WTC11 (cell line): ENCODE measurements at places on chromosomes 5 and 9.

DNA sequence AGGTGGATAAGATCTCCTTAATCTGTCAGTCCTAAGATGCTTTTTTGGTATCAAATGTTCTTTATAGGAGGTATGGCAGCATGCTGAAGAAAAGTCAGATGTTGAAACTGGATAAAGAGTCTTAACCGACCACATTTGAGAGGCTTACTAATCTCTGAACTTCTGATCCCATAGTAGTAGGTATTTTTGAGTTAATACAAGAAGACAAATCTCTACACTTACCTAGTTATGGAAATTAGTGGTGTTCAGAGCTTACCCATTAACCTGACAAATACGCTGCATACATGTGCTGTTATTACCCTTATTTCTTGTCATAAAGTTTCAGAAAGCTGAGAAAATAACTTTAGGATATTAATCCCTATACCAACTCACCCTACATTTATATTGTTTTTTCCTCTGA lies 83.0 kb downstream of the ISL1 start:
- no peak overlapping the region for H3K27ac ChIP-seq
- no peaks in the 10 kb centered on the region for H3K27me3 ChIP-seq
- peaks cover 14% of the 10 kb centered on the region for H3K4me1 ChIP-seq
- H3K36me3 ChIP-seq, result no peaks in the 10 kb centered on the region
- DNase-seq, result no peak
- H3K4me3 ChIP-seq, result no peak overlapping the region

- peak overlapping the region; percentile 35; the same call in 1 of the 2 replicates for H3K27ac ChIP-seq
- peaks cover 21% of the 10 kb centered on the region for H3K36me3 ChIP-seq
- H3K27me3 ChIP-seq, result no peaks in the 10 kb centered on the region
- no peak for DNase-seq
Measured at GRCh38 chr9:135840539-135840938, 66.8 kb downstream of the CAMSAP1 start.

- H3K27me3 ChIP-seq, result peaks cover 3% of the 10 kb centered on the region; the same call in 1 of the 2 replicates
- H3K36me3 ChIP-seq, result no peaks in the 10 kb centered on the region
- H3K4me1 ChIP-seq, result peaks cover 20% of the 10 kb centered on the region
- H3K27ac ChIP-seq, result no peak overlapping the region
- no peak overlapping the region for H3K4me3 ChIP-seq
- no peak for DNase-seq
Measured at GRCh38 chr9:127417131-127418036, 6.8 kb upstream of the ZNF79 start.

GRCh38 chr5:17223367-17224185 lies 6.1 kb downstream of the BASP1 start:
- no peak for DNase-seq
- H3K4me1 ChIP-seq, result peaks cover 83% of the 10 kb centered on the region
- H3K4me3 ChIP-seq, result peak overlapping the region; percentile 16
- H3K27me3 ChIP-seq, result no peaks in the 10 kb centered on the region
- peak overlapping the region; percentile 79 for H3K27ac ChIP-seq

- H3K4me3 ChIP-seq, result no peak overlapping the region
- no peaks in the 10 kb centered on the region for H3K27me3 ChIP-seq
- 0 out of 2 replicates have a peak overlapping the region, but pooled peaks have one; percentile 20 for H3K27ac ChIP-seq
- H3K4me1 ChIP-seq, result peaks cover 57% of the 10 kb centered on the region
- no peak for DNase-seq
Measured at GRCh38 chr5:87951661-87952060, 317.0 kb downstream of the TMEM161B start.

- DNase-seq, result no peak
- H3K4me1 ChIP-seq, result no peaks in the 10 kb centered on the region
- H3K27ac ChIP-seq, result 0 out of 2 replicates have a peak overlapping the region, but pooled peaks have one; percentile 47
- no peaks in the 10 kb centered on the region for H3K27me3 ChIP-seq
- H3K4me3 ChIP-seq, result no peak overlapping the region
Measured at GRCh38 chr5:127256886-127257597, 33.6 kb upstream of the MEGF10 start.

DNA sequence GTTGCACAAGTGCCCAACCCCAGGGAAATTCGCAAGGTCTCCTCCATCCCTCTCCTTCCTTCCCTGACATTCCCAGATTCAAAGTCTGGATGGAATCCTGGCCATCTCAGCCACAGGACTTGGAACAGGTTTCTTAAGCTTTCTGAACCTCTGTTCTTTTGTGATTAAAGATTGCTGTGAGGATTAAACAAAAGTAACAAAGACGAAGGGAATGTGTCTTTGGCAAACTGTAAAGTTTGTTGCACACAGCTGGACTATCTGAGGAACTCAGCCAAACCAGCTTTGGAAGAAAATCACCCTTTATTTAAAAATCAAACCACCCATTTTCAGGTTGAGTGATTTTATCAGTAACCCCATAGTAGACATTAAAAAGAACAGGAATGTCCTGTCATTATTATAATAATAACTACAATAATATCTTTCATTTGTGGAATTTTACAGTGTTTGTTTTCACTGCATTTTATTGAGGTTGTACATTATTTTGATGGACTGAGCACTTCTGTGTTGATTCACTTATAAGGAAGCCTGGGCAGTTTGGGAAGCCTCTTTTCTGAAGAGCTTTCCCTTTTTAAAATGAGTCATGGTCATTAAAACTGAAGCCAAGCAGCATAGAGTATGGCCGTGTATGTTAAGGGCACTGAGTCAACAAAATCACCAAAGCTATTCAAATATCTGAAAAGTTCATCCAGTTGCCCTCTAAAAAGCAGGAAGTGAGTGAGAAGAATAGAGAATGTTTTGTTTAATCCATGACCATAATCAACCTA lies 310.2 kb downstream of the AGTPBP1 start:
- H3K36me3 ChIP-seq, result 0 out of 2 replicates have a peak, but pooled peaks cover 3% of the 10 kb centered on the region
- H3K27ac ChIP-seq, result no peak overlapping the region

DNA sequence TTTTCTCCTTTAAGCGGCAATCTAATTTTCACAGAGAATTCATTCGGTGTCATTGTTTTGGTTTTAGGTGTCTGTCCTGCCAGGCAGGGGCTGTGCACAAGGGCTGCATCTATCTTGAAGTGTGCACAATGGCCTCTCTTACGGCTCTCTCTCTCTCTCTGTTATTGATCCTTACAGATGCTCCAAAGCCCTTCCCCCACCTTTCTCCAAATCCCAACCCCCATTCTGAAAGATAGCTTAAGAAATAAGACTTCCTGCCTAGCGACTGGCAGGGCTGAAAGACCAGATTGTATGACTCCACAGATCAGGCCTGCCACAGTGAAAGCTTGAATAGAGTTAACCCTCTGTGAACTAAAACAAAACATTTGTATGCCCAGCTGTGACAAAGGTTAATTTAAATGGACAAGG lies 86.5 kb upstream of the NR5A1 start:
- peaks cover 81% of the 10 kb centered on the region for H3K4me1 ChIP-seq
- H3K4me3 ChIP-seq, result peak overlapping the region; percentile 60
- H3K36me3 ChIP-seq, result peaks cover under 1% of the 10 kb centered on the region; the same call in 1 of the 2 replicates
- DNase-seq, result peak; percentile 31

DNA sequence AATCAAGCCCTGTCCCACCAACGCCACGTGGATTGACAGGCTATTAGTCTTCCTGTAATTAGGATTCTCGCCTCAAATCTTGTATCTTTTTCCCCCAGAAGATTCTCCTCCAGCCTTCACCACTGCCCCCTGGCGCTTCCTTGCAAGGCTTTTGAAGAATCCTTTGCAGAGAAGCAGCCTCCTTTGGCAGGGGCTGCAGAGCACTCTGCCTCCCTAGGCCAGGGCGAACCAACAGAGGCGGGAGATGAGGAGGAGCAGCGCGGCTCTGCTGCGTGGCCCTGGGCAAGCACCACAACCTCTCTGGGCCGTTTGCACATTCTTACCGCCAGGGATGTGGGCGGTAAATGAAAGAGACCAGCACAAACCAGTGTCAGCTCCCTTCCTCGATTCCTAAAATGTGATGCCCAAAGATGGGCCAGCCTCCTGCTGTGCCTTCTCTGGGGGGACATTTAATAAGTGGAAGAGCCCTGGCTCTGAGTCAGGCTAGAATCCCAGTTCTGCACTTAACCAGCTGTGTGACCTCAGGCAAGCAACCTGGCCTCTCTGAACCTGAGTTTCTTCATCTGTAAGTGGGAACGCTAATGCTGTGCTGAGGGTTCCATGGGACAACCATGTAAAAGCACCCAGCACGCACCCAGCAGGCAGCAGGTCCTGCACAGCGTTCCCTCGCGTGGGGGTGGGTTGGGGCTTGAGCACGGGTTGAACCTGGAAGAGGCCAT lies 128.6 kb downstream of the KCNIP1 start:
- H3K4me1 ChIP-seq, result peaks cover 33% of the 10 kb centered on the region
- no peaks in the 10 kb centered on the region; the same call in 1 of the 2 replicates for H3K27me3 ChIP-seq
- peak overlapping the region; percentile 82 for H3K4me3 ChIP-seq
- no peak overlapping the region for H3K27ac ChIP-seq
- peak; percentile 61 for DNase-seq

DNA sequence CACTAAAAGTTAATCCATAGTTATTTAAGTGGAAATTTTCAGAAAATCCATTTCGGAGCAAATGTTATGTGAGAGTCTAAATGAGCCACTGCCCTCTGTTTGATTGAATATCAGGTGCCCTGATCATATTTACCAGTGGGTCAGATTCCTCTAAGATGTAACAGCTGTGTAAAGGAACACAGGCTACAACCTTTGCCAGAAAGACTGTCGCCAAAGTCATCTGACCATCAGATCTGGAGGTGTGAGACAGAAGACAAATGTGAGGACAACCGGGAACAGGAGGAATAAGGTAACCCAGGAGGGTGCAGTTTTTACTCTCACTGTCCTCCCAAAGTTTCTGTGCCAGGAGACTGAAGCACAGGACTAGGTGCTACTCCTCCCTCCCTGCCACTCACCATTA lies 90.8 kb downstream of the CAAP1 start:
- H3K4me1 ChIP-seq, result peaks cover 23% of the 10 kb centered on the region
- no peaks in the 10 kb centered on the region for H3K36me3 ChIP-seq
- H3K27ac ChIP-seq, result peak overlapping the region; percentile 33; the same call in 1 of the 2 replicates
- H3K4me3 ChIP-seq, result no peak overlapping the region
- no peak for DNase-seq
- H3K27me3 ChIP-seq, result no peaks in the 10 kb centered on the region

- H3K27ac ChIP-seq, result no peak overlapping the region
- H3K36me3 ChIP-seq, result peaks cover 18% of the 10 kb centered on the region
- DNase-seq, result no peak
- no peak overlapping the region for H3K4me3 ChIP-seq
- no peaks in the 10 kb centered on the region for H3K27me3 ChIP-seq
- H3K4me1 ChIP-seq, result no peaks in the 10 kb centered on the region
Measured at GRCh38 chr5:64788156-64788555, 19.4 kb downstream of the CWC27 start.

DNA sequence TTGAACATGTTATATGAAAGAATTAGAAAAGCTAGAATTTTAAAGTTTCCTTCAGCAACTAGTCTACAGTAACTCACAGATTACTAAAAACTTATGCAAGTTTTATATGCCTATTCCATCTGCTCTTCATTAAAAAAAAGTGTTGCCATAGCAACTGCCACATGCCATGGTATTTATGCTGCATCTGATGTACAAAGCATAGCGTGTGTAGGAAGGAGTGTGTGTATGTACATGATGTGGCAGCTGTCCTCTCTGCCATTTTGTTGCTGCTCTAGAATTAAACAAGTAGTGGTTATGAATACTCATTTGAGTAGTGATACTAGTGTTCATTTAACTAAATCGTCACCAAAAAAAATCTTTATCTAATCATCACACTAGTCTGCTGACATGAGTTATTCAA lies 593.5 kb downstream of the CETN3 start:
- H3K4me3 ChIP-seq, result no peak overlapping the region
- no peaks in the 10 kb centered on the region for H3K4me1 ChIP-seq
- DNase-seq, result no peak
- no peaks in the 10 kb centered on the region for H3K27me3 ChIP-seq

DNA sequence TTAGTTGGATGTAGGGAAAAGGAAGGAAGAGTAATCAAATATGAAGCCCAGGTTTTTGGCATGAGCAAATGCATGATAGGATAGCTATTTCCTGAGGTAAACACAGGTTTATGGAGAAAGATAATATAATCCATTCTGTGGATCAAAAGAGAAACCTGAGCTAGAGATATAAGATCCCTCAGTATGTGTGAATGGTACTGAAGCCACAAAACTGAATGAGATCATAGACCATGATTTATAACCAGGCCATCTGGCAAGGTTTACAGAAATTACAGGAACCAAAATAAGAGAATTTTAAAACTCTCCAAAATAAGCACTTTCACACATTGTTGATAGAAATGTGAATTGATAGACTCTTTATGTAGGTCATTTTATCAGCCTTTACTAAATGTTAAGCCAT lies 28.7 kb upstream of the ECM2 start:
- peaks cover 4% of the 10 kb centered on the region for H3K4me1 ChIP-seq
- no peaks in the 10 kb centered on the region; the same call in 1 of the 2 replicates for H3K27me3 ChIP-seq
- no peak for DNase-seq
- no peaks in the 10 kb centered on the region for H3K36me3 ChIP-seq

- no peak for DNase-seq
- no peak overlapping the region for H3K27ac ChIP-seq
- H3K4me1 ChIP-seq, result peaks cover 18% of the 10 kb centered on the region
- H3K36me3 ChIP-seq, result no peaks in the 10 kb centered on the region
Measured at GRCh38 chr5:417301-418161, 25.4 kb upstream of the EXOC3 start.

DNA sequence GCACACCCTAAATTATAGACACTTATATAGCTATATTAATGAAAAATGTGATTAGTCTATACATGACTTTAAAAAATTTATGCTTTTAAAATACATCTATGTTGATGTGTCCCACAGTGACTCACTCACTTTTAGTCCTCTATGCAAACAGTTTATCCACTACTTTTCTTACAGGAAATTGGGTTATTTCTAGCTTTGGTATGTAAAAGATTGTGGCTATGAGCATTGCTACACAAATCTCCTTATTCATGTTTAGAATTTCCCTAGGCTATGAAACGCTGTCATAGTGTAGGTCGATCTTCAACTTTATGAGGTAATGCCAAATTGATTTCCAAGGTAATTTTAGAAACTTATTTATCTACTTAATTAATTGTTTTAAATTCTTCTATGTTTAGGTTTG lies 687.4 kb downstream of the PRR16 start:
- no peak overlapping the region for H3K27ac ChIP-seq
- DNase-seq, result no peak

DNA sequence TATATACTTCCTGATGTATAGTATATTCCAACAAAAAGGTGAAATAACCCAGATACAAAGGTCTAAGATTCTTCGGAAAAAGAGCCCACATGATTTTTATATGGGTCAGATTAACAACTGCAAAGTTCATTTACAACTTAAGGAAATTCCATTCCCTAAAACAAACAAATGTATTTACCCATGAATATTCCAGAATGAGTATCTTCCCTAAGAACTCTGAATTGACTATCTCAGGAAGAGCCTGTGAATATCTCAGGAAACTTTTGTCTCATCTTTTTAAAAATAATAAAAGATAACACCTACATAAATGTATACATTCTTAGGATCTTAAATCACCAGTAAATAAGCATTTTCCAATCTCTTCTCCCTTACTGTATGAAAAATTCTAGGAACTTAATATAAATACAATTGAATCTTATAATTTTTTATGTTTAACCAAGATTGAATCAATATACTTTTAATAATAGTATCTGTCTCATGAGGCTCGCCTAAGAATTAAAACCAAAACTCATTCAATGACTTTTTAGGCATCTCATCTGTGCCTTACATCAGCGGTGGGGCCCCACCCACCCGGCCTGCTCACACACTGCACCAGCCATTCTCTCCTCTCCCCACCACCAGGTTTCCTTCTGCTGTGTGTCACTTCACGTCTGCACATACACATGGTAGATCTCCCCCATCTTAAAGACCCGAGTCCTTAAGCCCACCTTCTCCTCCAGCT lies 78.1 kb downstream of the RAPGEF1 start:
- peaks cover 23% of the 10 kb centered on the region for H3K36me3 ChIP-seq
- H3K4me1 ChIP-seq, result peaks cover 53% of the 10 kb centered on the region
- peak overlapping the region; percentile 95 for H3K27ac ChIP-seq
- no peak for DNase-seq
- no peaks in the 10 kb centered on the region for H3K27me3 ChIP-seq
